ENCODE measurements at places on chromosomes 12 and 14. TPM values are rescaled to one million over a fixed set of nuclear protein-coding genes. Genes with fewer than 3 reads are reported as not detected.

Gene FGF6
- not detected for polyA plus RNA-seq

DNA sequence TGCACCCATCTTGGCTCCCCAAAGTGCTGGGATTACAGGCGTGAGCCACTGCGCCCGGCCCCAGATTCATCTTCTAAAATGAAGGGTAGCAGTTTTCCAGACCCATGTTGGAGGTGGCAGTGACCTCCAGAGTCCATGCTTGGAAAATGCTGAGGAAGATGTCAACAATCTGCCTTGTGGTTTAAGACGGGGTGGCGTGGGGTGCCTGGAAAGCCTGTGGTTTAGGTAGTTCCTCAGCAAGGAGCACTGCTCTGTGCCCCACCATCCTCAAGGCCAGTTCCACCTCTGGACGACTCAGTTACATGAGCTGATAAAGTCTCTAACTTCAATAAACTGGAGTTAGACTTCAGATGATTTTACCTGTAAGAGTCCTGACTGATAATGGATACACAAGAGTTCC, 48.6 kb downstream of the DRAM1 start:
- DNase-seq = no peak

Gene IFNG-AS1
- not detected for polyA plus RNA-seq

DNA sequence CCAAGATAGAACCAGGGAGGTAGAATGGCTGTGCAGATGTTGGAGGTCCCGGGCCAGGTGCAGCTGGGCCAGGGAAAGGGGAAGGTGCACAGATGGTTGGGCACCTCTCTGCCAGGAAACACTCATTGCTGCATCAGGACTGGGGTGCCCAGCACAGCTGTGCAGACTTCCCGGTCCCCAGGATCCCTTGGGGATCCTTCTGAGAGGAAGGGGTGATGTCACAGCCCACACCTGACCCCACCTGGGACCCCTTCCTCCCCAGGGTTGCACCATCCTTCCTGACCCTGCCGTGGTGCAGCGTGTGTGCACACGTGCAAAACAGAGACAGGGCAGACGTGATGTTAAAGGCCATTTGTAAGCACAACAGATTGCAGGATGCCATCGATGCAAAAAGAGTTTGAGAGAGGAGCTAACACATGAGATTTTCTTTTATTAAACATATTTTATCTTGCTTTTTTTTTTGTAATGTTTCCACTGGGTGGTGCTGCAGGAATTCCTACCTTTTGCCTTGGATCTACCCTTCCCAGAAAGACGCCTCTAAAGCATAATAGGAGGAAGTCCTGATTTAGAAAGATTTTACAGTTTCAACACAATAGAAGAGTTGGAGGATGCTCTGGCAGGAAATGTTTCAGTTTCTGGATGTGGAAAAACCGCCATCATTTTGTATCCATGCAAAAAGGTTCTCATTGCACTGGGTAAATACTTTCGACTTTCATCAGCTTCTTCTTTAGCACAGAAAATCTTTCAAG, 14.8 kb downstream of the ELK3 start:
- no peak for DNase-seq

GRCh38 chr14:83342590-83342989, 1808.9 kb upstream of the SEL1L start:
- DNase-seq = no peak

- no peak for DNase-seq
These were observed 56.4 kb upstream of the LTA4H start for GRCh38 chr12:96091833-96092232.

Gene P2RX2
- polyA plus RNA-seq = 1.6 TPM

- DNase-seq = no peak
These were observed 1.7 kb downstream of the ZNF410 start for GRCh38 chr14:73888460-73888725.

DNA sequence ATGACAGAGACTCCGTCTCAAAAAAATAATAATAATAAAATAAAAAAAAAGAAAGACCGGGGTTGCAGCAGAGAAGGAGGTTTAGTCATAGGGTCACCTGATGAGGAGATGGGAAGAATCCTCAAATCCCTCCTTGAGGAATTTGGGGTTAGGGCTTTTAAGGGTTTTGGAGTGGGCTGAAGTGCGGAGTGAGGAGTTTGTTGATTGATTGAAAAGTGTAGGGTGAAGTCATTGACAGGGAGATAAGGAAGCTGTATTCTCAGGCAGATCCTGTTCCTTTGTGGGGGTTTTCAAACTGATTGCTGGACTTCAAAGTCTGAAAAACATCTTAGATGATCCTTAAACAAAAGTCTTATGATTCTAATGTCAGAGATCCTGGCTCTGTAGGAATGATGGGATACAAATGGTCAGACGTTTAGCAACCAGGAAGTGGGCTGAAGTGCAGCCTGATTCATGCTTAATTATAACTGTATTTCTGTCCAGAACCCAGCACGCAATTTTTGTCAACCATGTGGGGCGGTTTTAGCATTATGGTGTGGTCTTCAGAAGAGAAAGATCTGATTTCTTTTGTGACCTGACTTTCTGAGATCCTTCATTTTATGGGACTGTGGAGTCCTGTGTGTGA, 16.0 kb downstream of the FNTB start:
- no peak for DNase-seq

DNA sequence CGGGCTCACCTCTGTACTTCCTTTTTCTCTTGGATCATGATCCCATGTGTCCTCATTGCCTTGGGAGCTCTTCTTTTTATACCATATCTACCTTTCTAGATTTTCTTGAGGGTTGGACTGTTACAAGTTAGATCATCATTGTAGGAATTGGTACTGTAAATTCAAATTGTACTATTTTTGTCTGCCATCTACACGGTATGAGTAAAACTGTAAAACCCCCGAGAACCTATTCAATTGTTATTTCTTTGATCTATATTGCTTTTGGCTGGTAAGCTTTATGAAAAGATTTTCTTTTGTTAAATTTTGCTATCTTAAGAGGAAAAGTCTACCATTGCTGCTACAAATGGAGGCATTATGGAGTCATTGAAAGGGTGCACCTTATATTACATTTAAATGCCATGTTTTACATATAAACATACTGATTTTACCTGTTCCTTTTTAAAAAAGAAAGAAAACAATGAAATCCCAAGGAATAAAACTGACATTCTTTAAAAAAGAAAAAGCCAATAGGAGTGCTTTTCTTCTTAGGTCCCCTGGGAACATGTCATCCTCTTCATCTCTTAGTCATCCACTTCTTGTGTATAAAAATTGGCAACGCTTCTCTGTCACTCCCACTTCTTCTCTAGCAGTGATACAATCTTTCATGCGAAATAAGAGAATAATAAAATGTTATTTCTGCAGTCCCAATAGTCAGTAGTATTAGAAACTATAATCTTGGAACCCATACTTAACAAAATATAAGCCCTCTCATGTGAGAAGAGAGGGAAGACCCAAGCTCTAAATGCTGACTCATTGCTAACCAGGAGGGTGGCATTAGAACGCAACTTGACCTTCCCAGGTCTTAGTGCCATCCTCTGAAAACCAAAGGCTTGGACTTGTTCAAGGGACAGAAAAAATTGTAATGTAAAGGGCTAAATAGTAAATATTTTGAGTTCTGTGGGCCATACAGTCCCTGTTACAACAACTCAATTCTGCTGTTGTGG, 20.4 kb downstream of the RGS6 start:
- DNase-seq = no peak

Gene IFI27
- 7.4 TPM for polyA plus RNA-seq

GRCh38 chr12:109385339-109386058, 37.8 kb downstream of the MYO1H start:
- peak; percentile 47 for DNase-seq

GRCh38 chr14:47674148-47674542, 1.3 kb downstream of the MDGA2 start:
- peak; percentile 17 for DNase-seq

GRCh38 chr12:112176321-112177010, 51.1 kb downstream of the TRAFD1 start:
- no peak for DNase-seq

DNA sequence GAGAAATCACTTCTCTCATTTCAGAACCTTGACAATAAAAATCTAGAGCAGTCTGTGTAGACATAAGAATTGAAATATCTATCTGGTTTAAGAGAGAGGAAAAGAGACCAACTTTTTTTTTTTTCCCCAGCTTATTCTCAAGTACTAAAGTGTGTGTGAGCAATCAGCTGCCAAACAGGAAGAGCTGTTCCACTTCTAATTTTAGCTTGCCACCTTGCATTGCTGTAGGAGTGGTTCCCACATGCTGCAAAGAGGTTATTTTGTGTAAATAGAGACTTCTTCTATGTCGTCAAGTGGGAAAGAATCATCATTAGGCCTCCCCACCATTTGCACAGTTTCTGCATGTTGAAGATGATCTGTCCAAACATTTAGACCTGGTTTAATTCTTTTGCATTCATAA, 142.6 kb downstream of the NPAS3 start:
- no peak for DNase-seq

DNA sequence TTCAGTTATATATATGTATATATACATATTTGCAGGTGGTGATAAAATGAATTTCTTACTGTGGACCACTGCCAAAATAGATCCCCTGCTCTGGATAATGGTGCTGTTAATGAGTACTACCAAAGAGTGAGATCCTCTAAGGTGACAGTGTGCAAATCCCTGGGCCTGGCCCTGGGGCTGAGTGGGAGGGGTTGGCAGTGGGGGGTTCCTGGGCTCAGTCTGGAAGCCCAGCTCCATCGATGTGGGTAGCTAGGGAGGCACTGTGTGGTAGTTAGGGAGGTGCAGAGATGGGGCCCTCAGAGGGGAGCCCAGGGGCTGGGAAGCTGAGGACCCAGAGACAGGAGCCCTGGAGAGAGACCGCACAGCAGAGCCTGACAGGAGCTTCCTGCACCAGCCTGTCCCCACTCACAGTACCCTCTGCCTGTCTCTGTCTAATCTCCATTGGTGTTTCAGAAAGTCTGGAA, 9.1 kb downstream of the KRT8 start:
- DNase-seq = no peak

GRCh38 chr12:92930421-92930820, 1.3 kb upstream of the EEA1 start:
- no peak for DNase-seq

Gene TBPL2
- 0.10 TPM for polyA plus RNA-seq

Gene MNAT1
- polyA plus RNA-seq = 49.2 TPM

Gene SLC25A47
- not detected for polyA plus RNA-seq

DNA sequence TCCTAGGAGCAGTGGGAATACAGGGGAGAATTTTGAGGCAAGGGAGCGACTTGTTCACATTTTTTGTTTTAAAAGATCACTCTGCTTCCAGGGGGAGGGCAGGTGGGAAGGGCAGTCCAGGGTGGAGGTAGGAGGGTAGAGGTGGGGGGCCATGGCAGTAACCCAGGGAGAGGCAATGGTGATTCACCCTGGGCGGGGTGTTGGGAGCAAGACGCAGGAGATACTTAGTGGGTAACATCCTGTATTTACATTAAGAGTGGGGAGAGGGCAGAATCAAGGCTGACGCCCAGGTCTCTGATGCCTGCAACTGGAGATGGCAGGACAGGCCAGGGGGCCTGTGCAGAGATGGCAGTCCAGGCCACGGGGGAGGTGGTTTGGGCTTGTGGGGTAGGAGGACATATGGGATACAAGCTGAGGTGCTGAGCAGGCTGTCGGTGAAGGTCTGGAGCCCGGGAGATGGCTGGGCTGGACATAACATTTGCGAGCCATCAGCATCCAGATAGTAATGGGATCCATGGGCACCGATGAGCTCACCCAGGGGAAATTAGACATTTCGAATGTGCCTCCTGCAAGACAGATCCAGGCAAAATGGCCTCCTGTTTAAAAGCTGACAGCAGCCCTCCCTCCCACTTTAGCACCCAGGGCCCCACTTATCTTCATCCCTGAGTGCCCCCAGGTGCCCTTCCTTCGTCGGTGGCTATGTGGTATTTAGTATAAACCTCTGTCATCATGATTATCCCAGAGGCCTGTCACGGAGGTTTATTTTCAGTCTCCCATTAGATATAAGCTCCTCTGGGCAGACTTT, 9.3 kb downstream of the EML1 start:
- DNase-seq = no peak

Gene TMEM229B
- polyA plus RNA-seq = 3.1 TPM

GRCh38 chr12:51480978-51481377, 56.3 kb downstream of the SLC4A8 start:
- no peak for DNase-seq

All from right renal pelvis (tissue), 4 donors.